ENCODE measurements at places on chromosomes 7 and 10. TPM values are rescaled to one million over a fixed set of nuclear protein-coding genes. Genes with fewer than 3 reads are reported as not detected.

- H3K36me3 ChIP-seq = no peaks in the 10 kb centered on the region
- H3K4me1 ChIP-seq = no peaks in the 10 kb centered on the region
- H3K27ac ChIP-seq = no peak overlapping the region
- H3K27me3 ChIP-seq = no peaks in the 10 kb centered on the region
- DNase-seq = no peak
Observed at GRCh38 chr7:83178796-83179195, 16.1 kb upstream of the PCLO start.

GRCh38 chr10:99880080-99880835 is 97.8 kb downstream of the ABCC2 start:
- no peaks in the 10 kb centered on the region for H3K4me1 ChIP-seq
- H3K36me3 ChIP-seq = peaks cover 100% of the 10 kb centered on the region
- H3K27ac ChIP-seq = no peak overlapping the region
- H3K4me3 ChIP-seq = no peak overlapping the region
- H3K27me3 ChIP-seq = no peaks in the 10 kb centered on the region

Gene MUC3A
- polyA plus RNA-seq = 0.27 TPM

Gene HOXA5
- 2.3 TPM for polyA plus RNA-seq

- no peaks in the 10 kb centered on the region for H3K36me3 ChIP-seq
- H3K27me3 ChIP-seq = peaks cover 6% of the 10 kb centered on the region
- no peak for DNase-seq
- no peak overlapping the region for H3K27ac ChIP-seq
Observed at GRCh38 chr7:32216759-32217158, 146.6 kb upstream of the PDE1C start.

Gene ANKRD7
- 0.43 TPM for polyA plus RNA-seq

DNA sequence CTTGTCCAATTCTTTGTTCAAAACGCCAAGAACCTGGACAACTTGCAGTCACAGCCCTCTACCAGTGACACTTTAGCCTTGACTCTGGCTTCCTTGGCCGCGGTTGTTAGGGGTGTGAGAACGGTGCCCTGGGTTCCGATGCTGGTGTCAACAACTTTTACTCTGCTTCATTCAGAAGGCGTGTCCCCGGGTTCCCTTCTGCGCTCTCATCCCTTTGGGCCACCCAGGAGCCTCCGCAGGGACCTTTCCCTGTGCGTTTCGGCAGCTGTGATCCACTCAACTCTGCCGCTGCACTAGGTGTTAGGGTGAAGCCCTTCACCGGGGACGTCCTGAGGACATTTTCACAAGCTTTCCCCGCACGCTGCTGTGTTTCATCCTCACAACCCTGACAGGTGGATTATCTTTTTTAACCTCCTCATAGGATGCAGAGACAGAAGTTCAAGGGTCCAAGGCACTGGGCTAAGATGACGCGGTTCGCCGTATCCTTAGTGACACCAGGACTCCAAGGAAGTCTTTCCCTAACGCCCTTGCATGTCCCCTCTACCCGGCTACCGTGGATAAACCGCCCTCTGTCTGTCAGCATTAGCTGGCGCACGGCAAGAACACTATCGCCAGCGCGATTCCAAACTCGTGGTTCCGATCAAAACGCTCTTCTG is 133.5 kb upstream of the SHH start:
- H3K4me1 ChIP-seq = no peaks in the 10 kb centered on the region
- H3K27ac ChIP-seq = no peak overlapping the region
- H3K27me3 ChIP-seq = peaks cover 9% of the 10 kb centered on the region
- no peaks in the 10 kb centered on the region for H3K36me3 ChIP-seq

GRCh38 chr7:68542831-68543230 is 1055.4 kb upstream of the AUTS2 start:
- no peak overlapping the region for H3K4me3 ChIP-seq
- no peak for DNase-seq
- no peak overlapping the region for H3K27ac ChIP-seq
- no peaks in the 10 kb centered on the region for H3K36me3 ChIP-seq

GRCh38 chr10:133397938-133398337 is 4.0 kb downstream of the MTG1 start:
- H3K4me1 ChIP-seq = peaks cover 45% of the 10 kb centered on the region
- no peak overlapping the region for H3K27ac ChIP-seq
- H3K27me3 ChIP-seq = no peaks in the 10 kb centered on the region
- DNase-seq = no peak
- H3K4me3 ChIP-seq = no peak overlapping the region

DNA sequence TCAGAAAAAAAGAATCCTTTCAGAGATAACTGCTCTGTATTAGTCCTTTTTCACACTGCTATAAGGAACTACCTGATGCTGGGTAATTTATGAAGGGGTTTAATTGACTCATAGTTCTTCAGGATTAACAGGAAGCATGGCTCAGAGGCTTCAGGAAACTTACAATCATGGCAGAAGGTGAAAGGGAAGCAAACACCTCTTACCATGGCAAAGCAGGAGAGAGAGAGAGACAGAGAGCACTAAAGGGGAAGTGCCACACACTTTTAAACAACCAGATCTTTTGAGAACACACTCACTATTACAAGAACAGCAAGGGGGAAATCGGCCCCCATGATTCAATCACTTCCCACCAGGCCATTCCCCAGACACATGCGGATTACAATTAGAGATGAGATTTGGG is 114.2 kb downstream of the TES start:
- H3K27me3 ChIP-seq = no peaks in the 10 kb centered on the region
- DNase-seq = no peak
- no peak overlapping the region for H3K4me3 ChIP-seq
- H3K36me3 ChIP-seq = no peaks in the 10 kb centered on the region

DNA sequence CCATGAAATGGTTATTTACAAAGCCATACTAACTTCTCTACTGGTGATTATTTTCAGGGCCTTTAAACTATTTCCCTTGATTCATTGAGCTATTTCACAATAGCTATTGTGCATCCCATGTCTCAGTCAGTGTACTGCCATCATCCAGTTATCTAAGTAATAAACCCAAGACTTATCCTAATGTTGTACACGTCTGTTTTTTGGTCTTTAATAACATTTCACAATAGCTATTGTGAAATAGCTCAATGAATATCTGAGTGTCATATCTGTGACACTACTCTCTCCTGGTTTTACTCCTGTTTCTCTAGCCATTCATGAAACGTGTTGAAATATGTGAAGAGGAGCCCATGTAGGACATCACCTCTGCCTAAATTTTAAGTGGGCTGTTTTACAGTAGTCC is 36.5 kb upstream of the TMEM140 start:
- H3K4me1 ChIP-seq = no peaks in the 10 kb centered on the region
- H3K27ac ChIP-seq = no peak overlapping the region
- no peak overlapping the region for H3K4me3 ChIP-seq
- H3K36me3 ChIP-seq = no peaks in the 10 kb centered on the region

GRCh38 chr7:84092207-84092606 is 102.4 kb downstream of the SEMA3A start:
- H3K4me1 ChIP-seq = peaks cover 9% of the 10 kb centered on the region
- no peak overlapping the region for H3K4me3 ChIP-seq
- H3K27me3 ChIP-seq = no peaks in the 10 kb centered on the region
- H3K27ac ChIP-seq = no peak overlapping the region
- no peak for DNase-seq

GRCh38 chr10:82319562-82319961 is 444.6 kb downstream of the NRG3 start:
- no peaks in the 10 kb centered on the region for H3K36me3 ChIP-seq
- no peaks in the 10 kb centered on the region for H3K4me1 ChIP-seq
- no peak overlapping the region for H3K27ac ChIP-seq
- no peak overlapping the region for H3K4me3 ChIP-seq
- no peak for DNase-seq

Gene MRLN
- not detected for polyA plus RNA-seq

Gene IFIT1B
- not detected for polyA plus RNA-seq

Gene CPEB3
- polyA plus RNA-seq = 1.9 TPM

Gene FKBP9
- polyA plus RNA-seq = 12.5 TPM

DNA sequence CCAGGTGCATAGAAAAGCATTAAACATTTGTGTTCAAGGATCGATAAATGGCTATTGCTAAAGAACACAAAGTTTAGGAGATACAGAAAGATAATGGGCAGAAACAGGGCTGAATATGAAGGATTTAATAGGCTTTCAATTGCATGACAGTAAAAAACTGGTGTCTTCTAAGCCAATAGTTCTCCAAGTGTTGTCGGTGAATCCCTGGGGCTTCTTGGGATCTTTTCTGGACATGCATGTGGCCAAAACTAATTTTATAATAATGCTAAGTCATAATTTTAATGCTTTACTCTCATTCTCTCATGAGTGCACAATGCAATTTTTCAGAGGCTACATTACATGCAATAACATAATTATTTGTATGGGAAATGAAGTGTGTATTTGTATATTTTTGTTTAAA is 521.1 kb upstream of the ANKRD30A start:
- no peak overlapping the region for H3K4me3 ChIP-seq
- no peaks in the 10 kb centered on the region for H3K27me3 ChIP-seq
- no peaks in the 10 kb centered on the region for H3K36me3 ChIP-seq
- no peak overlapping the region for H3K27ac ChIP-seq
- no peaks in the 10 kb centered on the region for H3K4me1 ChIP-seq

GRCh38 chr10:11042357-11042756 is 24.7 kb downstream of the CELF2 start:
- H3K36me3 ChIP-seq = no peaks in the 10 kb centered on the region
- H3K27me3 ChIP-seq = no peaks in the 10 kb centered on the region
- no peak for DNase-seq
- H3K4me3 ChIP-seq = no peak overlapping the region
- H3K27ac ChIP-seq = no peak overlapping the region
- no peaks in the 10 kb centered on the region for H3K4me1 ChIP-seq

DNA sequence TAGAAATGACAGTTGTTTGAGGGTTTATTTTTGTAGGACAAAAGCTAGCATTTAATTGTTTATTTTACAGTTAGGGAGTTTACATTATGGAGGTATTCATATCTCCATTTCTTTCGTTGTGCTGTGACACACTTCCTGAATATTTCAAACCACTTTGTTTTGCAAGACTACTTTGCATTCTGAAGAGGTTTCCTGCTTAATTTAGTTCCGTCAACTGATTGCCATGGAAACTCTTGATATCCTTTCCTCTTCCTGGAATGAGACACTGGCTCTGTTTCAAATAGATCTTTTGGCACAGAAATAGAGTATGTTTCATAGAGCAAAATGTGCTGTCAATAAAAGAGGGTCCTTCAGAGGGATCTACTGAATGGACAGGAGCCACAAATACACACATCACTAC is 159.5 kb upstream of the AGR3 start:
- H3K4me1 ChIP-seq = peaks cover 17% of the 10 kb centered on the region
- peak overlapping the region; percentile 39 for H3K27ac ChIP-seq
- H3K27me3 ChIP-seq = no peaks in the 10 kb centered on the region
- H3K4me3 ChIP-seq = no peak overlapping the region
- no peaks in the 10 kb centered on the region for H3K36me3 ChIP-seq

- no peaks in the 10 kb centered on the region for H3K27me3 ChIP-seq
- no peak for DNase-seq
Observed at GRCh38 chr10:92342796-92343195, 51.8 kb downstream of the MARCHF5 start.

Gene CACNA2D1
- 1.9 TPM for polyA plus RNA-seq

Gene CPA5
- polyA plus RNA-seq = 3.6 TPM

GRCh38 chr10:36676756-36677430 is 448.5 kb upstream of the ANKRD30A start:
- H3K27ac ChIP-seq = no peak overlapping the region
- H3K36me3 ChIP-seq = no peaks in the 10 kb centered on the region
- no peak overlapping the region for H3K4me3 ChIP-seq
- no peaks in the 10 kb centered on the region for H3K27me3 ChIP-seq
- DNase-seq = no peak

DNA sequence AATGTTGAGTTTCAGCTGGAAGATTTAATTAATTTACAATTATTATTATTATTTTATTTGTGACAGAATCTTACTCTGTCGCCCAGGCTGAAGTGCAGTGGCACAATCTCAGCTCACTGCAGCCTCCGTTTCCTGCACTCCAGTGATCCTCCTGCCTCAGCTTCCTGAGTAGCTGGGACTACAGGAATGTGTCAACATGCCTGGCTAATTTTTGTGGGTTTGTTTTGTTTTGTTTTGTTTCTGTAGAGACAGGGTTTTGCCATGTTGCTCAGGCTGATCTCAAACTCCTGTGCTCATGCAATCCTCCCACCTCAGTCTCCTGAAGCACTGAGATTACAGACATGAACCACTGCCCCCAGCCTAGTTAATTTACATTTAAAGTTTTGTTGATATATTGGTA is 93.8 kb upstream of the MEOX2 start:
- no peak overlapping the region for H3K4me3 ChIP-seq
- H3K27ac ChIP-seq = no peak overlapping the region
- no peaks in the 10 kb centered on the region for H3K4me1 ChIP-seq
- no peak for DNase-seq

Gene PPP1R17
- polyA plus RNA-seq = not detected

DNA sequence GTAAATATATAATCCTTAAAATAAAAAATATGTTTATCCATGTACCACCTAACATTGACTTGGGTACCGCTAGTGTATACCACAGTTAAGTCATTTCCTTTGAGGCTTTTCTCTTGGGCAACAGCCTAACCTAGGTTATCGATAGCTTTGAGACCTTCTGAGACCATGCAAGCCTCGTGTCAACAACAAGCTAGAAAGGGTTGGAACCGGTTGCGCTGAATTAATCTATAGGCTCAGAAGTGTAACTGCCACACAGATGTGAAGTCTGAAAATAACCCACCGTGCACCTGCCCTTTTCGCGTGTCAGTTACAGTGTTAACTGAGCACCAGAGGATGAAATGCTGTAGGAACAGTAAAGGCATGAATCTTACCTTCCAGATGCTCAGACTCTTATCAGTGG is 59.8 kb downstream of the ARID5B start:
- no peak for DNase-seq
- H3K36me3 ChIP-seq = peaks cover 7% of the 10 kb centered on the region
- H3K4me3 ChIP-seq = no peak overlapping the region
- H3K27me3 ChIP-seq = no peaks in the 10 kb centered on the region
- H3K27ac ChIP-seq = peak overlapping the region; percentile 75

DNA sequence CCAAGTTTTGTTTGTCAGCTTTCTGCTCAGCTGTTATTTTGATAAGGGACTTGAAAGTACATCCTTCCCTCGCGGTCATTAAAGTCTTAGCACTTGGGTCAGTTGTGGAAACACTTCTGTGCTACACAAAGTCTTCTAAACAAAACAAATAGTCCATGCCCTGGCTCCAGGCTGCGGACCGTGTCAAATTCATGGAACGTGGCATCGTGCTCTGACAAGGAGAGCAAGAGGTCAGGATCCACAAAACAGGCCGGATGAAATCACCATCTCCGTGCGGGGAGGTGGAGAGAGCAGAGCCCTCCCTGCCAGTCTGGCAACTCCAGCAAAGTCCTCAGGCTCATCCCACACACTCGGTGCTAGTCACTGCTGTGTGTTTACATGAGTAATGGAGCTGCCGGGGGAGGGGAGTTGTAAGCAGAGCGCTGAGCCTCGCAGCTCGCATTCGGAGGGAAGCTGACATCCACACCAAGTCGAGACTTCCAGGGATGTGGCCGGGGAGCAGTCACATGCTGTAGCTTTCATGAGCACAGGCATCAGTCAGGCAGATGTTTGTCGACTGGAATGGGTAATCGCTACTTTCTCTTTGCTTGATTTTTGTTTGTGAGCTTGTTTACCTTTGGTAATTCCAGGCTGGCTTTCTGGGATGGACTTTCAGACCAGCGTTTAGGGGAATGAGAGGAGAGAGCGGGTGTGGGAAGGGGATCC is 147.6 kb downstream of the ARID5B start:
- no peaks in the 10 kb centered on the region for H3K27me3 ChIP-seq
- peak overlapping the region; percentile 39 for H3K4me3 ChIP-seq
- peak overlapping the region; percentile 87 for H3K27ac ChIP-seq
- peaks cover 92% of the 10 kb centered on the region for H3K4me1 ChIP-seq

- H3K27ac ChIP-seq = no peak overlapping the region
- H3K4me1 ChIP-seq = peaks cover 52% of the 10 kb centered on the region
- no peak for DNase-seq
Observed at GRCh38 chr7:18521945-18522566, 26.5 kb downstream of the HDAC9 start.

GRCh38 chr10:31381766-31382316 is 62.8 kb downstream of the ZEB1 start:
- H3K4me3 ChIP-seq = no peak overlapping the region
- DNase-seq = no peak
- H3K36me3 ChIP-seq = no peaks in the 10 kb centered on the region
- no peaks in the 10 kb centered on the region for H3K27me3 ChIP-seq
- H3K27ac ChIP-seq = no peak overlapping the region
- no peaks in the 10 kb centered on the region for H3K4me1 ChIP-seq

Data from spleen (tissue), 13 donors.